ENCODE measurements at places on chromosomes 7 and 10. TPM values are rescaled to one million over a fixed set of nuclear protein-coding genes. Genes with fewer than 3 reads are reported as not detected.

DNA sequence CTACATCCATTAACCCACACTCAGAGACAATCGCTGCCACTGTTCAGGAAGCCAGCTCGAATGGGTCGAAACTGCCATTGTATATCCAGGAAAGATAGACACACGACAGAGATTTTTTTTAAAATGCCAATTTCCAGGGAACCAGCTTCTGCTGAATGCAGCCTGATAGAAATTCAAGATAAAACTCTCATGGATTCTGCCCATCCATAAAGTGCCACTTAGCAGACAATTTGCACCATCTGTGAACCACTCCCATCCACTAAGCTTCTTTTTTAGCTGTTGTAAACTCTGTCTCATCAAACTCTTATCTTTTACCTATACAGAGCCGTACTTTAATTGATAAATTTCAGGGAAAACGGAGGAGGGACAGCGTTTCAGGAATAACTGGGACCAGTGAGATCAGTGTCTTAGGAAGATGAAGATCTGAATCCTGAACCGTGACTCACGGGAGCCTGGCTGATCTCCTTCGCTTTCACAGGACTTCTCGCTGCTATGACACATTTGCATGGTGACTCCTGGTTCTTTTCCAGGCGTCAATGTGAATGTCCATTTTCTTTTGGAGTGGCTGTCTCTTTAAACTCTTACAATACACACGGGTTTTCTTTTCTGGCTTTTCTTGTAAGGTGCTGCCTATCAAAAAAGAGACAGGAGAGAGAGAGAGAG is 103.4 kb downstream of the FAM204A start:
- DNase-seq: no peak

GRCh38 chr7:38675494-38676106 is 44.4 kb upstream of the AMPH start:
- DNase-seq: no peak

- DNase-seq: peak; percentile 49
Measured at GRCh38 chr7:93575555-93576399, 1.3 kb upstream of the CALCR start.

DNA sequence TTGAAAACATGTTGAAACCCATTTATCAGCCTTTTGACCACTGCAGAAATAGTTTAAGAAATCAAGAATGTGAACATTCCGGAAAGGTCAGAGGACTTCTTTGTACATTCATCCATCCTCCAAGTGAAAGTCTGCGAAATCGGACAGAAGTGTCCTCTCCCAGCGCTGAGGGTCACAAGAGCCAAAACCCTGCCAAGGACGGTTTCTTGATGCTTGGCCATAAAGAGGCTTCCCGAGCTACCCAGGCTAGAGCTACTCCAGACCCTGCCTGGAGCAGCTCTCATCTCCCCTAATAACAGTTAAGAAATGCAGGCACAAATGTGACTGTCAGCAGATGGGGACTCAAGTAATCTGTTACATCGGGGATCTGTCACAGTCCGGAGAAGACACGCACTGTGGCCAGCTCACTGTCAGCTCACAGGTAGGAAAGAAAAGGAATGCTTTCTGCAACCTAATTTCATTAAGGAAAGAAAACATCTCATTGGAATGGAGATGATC is 4.5 kb upstream of the CYTH3 start:
- no peak for DNase-seq

- DNase-seq: no peak
Measured at GRCh38 chr7:79376299-79377025, 77.0 kb downstream of the MAGI2 start.

GRCh38 chr7:74480861-74481417 is 27.2 kb downstream of the GTF2IRD1 start:
- no peak for DNase-seq

DNA sequence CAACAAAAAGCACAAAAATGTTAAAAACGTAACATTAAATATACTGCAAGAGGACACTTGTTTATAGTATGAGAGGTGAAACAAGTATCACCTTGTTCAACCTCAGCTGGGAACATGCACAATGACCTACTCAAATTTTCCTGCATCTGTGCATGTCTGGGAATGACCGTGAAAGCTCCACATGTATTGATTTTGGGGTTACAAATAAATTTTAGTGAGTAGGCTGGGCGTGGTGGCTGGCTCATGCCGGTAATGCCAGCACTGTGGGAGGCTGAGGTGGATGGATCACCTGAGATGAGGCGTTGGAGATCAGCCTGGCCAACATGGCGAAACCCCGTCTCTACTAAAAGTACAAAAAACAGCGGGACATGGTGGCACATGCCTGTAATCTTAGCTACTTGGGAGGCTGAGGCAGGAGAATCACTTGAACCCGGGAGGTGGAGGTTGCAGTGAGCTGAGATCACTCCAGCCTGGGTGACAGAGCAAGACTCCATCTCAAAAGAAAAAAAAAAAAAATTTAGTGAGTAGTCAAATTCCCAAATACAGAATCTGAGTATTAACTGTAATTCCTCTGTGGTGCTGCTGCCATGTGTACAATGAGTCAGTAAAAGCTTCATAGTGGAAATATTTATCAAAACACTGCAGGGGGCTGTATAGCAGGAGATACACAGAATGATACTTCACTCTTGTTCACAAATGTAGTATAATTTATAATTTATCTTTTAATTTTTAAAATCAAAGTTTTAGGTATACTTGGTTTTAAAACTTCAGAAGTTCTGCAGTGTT is 41.1 kb downstream of the SUGCT start:
- no peak for DNase-seq

- DNase-seq: no peak
Measured at GRCh38 chr7:54981913-54982312, 36.9 kb upstream of the EGFR start.

DNA sequence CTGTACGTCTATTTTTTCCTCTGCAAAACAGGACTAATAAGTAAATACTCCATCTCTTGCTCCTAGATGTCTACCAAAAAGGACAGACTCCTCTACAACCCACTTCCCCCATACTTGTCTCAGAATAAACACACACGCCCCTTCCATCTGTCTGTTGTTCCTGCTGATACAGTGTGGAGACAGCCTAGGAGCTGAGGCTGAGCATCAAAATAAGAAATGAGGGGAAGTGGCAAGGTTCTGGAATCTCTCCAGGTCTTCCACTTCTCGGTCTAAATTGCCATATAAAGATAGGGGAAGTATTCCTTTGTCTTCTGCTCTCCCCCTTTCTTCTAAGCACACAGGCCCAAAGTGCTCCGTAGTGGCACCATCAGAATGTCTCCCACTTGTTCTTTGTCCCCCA is 30.8 kb upstream of the VSIR start:
- no peak for DNase-seq

- DNase-seq: no peak
Measured at GRCh38 chr7:133784486-133785001, 342.6 kb upstream of the LRGUK start.

- peak; percentile 51 for DNase-seq
Measured at GRCh38 chr10:128324058-128324827, 198.0 kb upstream of the MKI67 start.

GRCh38 chr10:44240584-44241205 is 144.2 kb downstream of the CXCL12 start:
- DNase-seq: no peak

DNA sequence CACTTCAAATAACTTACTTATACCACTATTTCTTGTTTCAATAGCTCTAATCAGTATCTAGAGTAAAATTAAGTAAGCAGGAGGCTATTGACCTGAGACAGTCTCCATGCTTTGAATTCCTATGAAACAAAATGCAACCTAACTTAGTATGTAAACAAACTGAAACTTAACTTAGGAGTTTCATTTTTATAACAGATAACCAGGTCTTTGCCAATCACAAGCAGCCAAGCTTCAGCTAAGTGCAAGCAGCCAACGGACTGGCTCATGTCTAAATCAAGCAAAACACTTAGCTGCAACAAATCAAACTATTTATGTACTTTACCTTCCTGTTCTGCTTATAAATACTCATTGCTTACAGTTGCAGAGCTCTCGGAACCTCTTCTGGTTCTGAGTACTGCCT is 4.4 kb upstream of the GSTK1 start:
- no peak for DNase-seq

GRCh38 chr7:140525743-140526142 is 46.4 kb upstream of the MKRN1 start:
- DNase-seq: no peak

GRCh38 chr10:11219431-11219830 is 201.8 kb downstream of the CELF2 start:
- DNase-seq: no peak

- DNase-seq: no peak
Measured at GRCh38 chr10:35716776-35717175, 74.7 kb upstream of the FZD8 start.

DNA sequence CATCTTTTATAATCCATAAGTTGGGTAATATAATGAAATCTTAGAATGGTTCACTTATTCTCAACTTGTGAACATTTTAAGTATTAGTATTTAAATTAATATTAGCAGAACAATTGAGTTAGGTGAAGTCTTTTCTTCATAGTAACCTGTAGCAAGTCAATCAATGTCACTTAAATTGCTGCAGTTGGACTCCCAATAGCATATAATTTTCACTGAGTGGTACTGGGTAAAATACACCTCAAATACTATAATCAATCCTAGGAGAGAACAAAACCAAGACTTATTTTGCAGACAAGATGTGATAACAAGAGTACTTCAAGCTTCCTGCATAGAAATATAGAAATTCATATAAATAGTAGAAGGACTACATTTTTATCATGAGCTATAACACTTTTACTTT is 677.9 kb upstream of the LRRN3 start:
- DNase-seq: no peak

GRCh38 chr7:127885843-127886242 is 145.4 kb downstream of the LRRC4 start:
- peak; percentile 85 for DNase-seq

GRCh38 chr10:96850825-96851224 is 18.7 kb downstream of the LCOR start:
- DNase-seq: no peak

- peak; percentile 100 for DNase-seq
Measured at GRCh38 chr7:25862261-25863004, 289.6 kb upstream of the NFE2L3 start.

DNA sequence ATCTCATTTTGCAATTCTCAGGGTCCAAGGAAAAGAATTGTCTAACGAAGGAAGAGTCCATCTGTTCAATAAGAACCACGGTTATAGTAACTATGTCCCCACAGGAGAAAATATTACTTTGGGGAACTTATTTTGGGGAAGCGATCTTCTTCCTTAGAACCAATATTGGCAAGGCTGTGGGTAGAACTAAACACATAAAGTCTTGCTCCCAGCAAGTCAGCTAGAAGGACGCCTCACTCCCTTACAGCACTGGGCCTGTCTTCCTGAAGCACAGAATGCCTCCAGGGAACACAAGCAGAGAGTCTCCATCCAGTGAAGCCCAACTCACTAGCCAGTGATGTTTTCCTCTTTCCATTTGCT is 30.2 kb downstream of the C10orf71 start:
- no peak for DNase-seq

GRCh38 chr7:48416327-48416908 is 245.2 kb downstream of the ABCA13 start:
- no peak for DNase-seq

DNA sequence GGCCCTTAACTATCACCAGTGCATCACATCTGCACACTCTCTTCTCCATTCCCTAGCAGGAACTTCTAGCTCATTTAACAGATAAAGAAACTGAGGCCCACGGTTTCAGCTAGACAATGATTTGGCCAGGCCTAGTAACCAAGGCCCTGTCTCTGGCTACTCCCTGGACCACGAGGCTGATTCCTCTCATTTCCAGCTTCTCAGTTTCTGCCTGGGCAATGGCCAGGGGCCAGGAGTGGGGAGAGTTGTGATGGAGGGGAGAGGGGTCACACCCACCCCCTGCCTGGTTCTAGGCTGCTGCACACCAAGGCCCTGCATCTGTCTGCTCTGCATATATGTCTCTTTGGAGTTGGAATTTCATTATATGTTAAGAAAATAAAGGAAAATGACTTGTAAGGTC is 13.5 kb downstream of the AQP1 start:
- no peak for DNase-seq

- no peak for DNase-seq
Measured at GRCh38 chr7:111821046-111821445, 258.8 kb upstream of the IMMP2L start.

GRCh38 chr7:69599955-69600709 is 1.9 kb downstream of the AUTS2 start:
- DNase-seq: no peak

DNA sequence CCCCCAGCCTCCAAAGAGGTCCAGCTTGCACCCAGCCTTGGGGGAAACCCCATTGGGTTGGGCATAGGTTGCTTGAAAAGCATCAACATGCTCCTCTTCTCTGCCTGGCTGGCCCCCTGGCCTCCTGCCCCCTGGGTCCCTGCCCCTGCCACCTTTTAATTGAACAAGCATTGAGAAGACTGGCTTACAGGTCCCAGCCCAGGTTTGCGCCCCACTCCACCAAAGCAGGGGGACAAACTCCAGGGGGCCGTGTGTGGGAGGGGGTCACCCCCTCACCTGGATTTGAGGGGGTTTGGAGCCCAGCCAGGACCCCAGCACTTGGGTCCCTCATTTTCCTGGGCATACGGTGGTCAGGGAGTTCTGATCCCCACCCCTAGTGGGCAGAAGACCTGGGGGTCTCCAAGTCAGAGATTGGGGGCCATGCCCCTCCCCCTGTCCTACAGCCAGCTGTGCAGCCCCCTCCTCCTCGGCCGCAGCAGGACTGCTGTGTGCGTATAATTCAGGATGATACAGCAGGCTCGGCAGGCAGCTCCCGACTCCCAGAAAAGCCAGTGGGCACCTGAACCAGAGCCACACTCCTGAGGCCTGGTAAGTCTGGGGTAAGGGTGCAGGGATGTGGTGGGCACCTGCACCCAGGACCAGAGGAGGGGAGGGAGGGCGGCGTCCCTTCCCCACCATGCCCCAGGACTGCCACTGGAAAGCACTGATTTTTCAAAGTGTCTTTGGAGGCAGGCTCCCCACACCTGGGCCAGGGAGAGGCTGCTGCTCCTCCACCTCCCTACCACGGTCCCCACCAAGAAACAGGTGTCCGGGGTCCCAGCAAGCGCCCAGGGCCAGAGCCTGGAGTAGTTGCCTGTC is 1.7 kb downstream of the ELFN1 start:
- DNase-seq: no peak

The HEPACAM2 gene
- not detected for total RNA-seq

The TLX1 gene
- total RNA-seq: not detected

The EN2 gene
- 2.2 TPM for total RNA-seq

The GSTO2 gene
- total RNA-seq: 1.2 TPM

The IL2RA gene
- not detected for total RNA-seq

The CH25H gene
- total RNA-seq: not detected

The TMEM236 gene
- total RNA-seq: 0.03 TPM

The PRSS1 gene
- total RNA-seq: not detected

The MYH16 gene
- total RNA-seq: not detected

The SPDYE2B gene
- not detected for total RNA-seq

The CLDN3 gene
- total RNA-seq: not detected

The C10orf53 gene
- total RNA-seq: not detected

The CYP26A1 gene
- not detected for total RNA-seq

The LDB3 gene
- total RNA-seq: 0.88 TPM

The CREM gene
- total RNA-seq: 312 TPM

The ERVW-1 gene
- not detected for total RNA-seq

The PNPLA8 gene
- 47.3 TPM for total RNA-seq

Measured in SK-MEL-5 (cell line).